ENCODE measurements at places on chromosomes 13 and 19.

GRCh38 chr19:1277061-1277460, 1.7 kb downstream of the FAM174C start:
- DNase-seq, result no peak

GRCh38 chr13:99256709-99257108, 1.5 kb downstream of the GPR18 start:
- peak; percentile 84 for DNase-seq

GRCh38 chr13:42272115-42272803, at the start of gene AKAP11:
AKAP11 (plus strand) TSS chr13:42272152; CDS start chr13:42286349, 14,197 bp downstream.
- DNase-seq, result peak; percentile 62

DNA sequence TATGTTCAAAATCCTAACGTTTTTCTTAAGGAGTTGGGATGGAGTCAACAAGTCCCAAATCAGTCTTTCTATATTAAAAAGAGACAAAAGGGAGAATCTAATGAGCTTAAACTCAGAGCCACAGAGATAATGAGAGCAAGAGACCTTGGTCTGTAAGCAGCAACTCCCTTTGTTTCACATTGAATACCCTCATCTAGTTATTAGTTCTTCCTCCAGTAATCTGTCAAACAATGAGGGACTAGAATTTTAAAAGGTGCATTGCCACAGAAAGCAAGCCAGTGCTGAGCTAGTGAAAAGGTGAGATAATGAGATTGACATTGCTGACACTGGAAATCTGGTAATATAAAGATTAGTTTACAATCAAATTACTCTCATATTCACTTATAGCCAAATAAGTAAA, 718.6 kb downstream of the DACH1 start:
- no peak for DNase-seq

DNA sequence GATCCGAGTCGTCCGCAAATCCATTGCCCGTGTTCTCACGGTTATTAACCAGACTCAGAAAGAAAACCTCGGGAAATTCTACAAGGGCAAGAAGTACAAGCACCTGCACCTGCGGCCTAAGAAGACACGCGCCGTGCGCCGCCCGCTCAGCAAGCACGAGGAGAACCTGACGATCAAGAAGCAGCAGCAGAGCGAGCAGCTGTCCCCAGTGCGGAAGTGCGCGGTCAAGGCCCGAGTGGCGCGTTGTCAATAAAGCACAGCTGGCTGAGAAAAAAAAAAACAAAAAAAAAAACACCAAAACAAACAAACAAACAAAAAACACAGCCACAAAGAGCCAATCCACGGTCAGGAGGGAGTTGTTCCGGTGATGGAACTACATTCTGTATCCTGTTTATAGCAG, 4.7 kb upstream of the GNA15 start:
- DNase-seq, result no peak

GRCh38 chr19:843180-843835, 2.5 kb downstream of the PRTN3 start:
- DNase-seq, result no peak

GRCh38 chr19:3604227-3604986, 2.3 kb downstream of the TBXA2R start:
- no peak for DNase-seq

DNA sequence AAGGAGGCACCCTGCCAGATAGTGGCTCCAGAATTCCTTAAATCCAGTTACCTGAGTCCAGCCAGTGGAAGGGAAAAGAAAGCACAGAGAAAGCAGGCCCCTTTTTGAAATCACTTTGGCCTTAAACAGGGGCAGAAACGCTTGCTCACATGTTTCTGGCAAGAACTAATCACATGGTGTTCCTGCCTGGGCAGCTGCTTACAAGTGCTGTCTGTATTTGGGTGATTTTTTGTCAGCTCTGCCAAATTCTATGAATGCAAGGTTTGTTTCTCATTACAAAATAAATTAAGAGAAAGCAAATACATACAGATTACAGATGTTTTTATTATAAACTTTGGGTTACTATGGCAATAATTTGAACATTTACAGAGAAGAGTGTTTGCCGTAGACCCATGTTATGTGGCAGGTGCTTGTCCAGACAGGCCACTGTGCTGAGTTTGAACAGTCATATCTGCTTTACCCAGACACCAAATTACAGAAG, 1237.8 kb downstream of the SLITRK5 start:
- DNase-seq, result no peak

- DNase-seq, result no peak
Measured at GRCh38 chr13:74256969-74257368, 122.8 kb upstream of the KLF12 start.

GRCh38 chr13:50208826-50209335, 193.6 kb downstream of the KCNRG start:
- peak; percentile 95 for DNase-seq

DNA sequence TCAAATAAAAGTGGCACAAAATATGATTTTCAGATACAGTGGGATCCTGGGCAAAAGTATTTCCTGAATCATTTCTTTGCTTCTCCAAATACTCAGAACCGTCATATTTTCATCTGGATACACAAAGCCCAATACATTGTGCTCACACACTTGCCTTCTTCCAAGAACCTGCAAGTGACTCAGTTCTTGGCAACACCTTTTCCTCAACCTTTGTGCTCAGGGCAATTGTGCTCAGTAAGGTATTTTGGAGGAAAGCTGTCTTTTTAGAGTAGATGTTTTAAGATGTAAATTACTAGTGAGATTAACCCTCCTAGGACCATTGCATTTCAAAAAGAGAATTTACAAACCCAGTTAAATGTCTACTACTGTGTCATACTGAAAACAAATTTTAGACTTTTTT, 233.5 kb downstream of the EFNB2 start:
- DNase-seq, result no peak

- no peak for DNase-seq
Measured at GRCh38 chr19:648904-649801, 9.5 kb downstream of the FGF22 start.

- DNase-seq, result peak; percentile 25
Measured at GRCh38 chr19:3698974-3699740, 1.1 kb downstream of the PIP5K1C start.

GRCh38 chr13:44197791-44198770, 175.5 kb upstream of the SERP2 start:
- no peak for DNase-seq

- DNase-seq, result no peak
Measured at GRCh38 chr13:60933638-60934037, 482.0 kb downstream of the PCDH20 start.

DNA sequence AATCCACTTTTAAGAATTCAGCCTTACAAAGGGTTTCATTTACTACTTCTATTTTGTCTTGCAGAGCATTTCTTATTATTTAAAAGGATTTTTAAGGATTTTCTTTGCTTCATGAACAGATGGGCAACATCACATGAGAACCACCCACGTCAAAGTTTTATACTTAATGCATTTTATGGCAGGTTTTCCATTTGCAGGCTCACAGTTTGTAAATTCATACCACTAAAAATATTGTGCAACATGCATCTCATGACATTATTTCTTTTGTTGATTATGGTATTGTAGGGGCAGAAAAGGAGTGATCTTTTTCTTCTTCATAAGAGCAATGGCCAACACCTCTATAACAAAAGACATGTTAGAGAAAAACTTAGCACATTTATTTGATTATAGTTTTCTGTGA, 554.0 kb upstream of the SPRY2 start:
- DNase-seq, result no peak

- peak; percentile 64 for DNase-seq
Measured at GRCh38 chr13:83845106-83845505, 37.2 kb downstream of the SLITRK1 start.

DNA sequence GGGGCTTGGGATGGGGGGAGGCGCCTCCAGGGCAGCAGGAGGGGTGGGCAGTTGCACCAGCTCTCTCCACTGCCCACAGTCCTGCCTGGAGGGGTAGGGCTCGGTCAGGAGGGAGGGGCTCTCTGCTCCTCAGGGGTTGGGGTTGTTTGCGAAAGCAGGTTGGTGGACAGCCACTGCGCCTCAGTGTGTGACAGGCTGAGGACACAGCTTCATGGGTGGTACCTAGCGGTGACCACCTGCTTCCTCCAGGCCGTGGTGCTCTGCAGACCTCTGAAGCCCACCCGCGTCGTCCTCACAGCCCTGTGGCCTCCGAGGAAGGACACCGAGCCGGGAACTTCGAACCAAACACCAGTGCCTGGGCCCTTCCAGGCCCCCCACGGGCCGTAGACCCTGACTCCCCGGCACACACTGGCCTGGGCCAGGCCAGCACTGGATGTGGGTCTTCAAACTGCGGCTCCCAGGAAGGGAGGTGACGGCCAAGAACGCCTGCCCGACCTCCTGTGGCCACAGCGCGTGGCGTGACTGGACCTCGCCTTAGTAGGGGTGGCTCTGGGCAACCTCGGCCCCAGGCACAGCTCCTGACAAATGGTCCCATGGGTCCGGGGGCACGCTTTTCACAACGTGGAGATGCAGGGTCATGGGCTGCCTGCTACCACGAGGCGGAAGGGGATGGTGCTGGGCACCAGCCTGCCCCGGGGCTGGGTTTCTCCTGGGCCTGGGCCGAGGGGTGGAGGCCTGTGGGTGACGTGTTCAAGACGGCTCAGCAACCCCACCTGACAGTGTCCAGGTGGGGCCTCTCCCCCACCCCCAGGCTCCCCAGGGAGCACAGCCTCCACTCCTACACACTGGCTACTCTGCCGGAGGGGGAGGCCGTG, 173.2 kb downstream of the KDM4B start:
- DNase-seq, result no peak

DNA sequence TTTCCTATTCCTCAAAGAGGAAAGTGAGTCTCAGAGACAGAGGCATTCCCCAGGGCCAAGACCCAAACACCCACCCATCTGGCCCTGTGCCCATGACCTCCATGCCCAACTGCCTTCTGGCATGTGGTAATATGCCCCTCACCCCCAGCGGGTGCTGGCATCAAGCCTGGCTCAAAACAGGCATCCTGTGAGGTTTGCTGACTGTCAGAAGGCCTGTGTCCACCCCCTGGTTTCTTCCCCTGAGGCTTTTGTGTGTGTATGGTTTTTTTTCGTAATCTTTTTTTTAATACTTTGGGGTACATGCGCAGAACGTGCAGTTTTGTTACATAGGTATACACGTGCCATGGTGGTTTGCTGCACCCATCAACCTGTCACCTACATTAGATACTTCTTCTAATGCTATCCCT, 7.6 kb upstream of the KANK2 start:
- DNase-seq, result no peak

GRCh38 chr13:22846551-22846950, 334.2 kb upstream of the SGCG start:
- no peak for DNase-seq

DNA sequence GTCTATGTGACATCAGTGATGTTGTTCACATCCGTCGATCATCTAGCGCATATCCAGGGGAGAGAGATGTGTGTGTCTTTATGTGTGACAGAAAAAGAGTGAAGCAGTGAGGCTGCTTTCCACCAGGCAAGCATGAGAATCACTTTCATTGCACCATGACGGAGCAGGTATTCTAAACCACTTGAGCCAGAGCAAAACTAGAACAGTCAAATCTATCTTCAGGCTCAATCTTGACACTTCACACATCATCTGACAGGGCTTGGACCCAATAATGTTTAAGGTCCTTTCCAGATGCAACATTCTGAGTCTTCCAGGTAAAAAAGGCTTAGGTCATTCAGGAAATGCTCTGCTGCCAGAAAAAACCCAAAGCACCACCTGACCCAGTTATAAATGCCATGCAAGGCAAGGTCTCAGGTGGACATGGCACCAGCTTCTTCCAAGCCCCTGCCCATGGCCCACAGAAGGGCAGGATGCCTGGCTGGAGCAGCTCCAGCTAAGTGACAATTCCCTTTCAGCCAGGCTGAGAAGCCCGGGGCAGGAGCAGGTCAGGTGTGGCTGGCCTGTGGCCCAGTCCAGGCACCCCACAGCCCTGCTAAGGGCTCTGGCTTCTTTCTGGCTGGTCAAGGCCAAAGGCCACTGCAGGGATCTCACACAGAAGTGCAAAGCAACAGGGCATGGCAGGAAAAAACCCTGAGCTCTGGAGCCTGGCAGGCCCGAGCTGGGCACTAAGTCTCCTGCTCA, 5.0 kb downstream of the ELAVL1 start:
- DNase-seq, result no peak

DNA sequence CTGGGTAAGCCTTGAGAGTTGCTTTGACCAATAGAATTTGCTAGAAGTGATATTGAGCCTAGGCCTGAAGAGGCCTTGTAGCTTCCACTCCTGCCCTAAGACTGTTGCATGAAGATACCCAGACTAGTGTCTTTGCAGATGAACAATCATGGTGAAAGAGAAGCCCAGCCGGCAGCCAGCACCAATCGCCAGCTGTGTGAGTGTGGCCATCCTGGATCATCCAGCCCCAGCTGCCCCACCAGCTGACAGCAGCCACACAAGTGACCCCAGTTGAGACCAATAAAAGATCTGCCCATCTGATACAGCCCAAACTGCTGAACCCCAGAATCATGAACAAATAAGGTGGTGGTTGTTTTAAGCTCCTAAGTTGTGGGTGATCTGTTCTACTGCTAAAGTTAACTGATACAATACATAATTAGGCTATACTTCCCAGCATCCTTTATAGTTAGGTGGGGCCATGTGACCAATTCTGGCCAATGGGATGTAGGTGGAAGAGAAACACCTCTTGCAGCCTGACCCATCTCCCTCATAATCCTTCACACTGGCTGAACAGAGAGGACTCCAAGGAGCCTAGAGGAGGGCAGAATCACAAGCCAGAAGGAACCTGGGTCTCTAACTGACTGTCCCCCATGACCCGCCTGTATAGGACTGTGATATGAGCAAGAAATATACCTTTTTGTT, 9.4 kb upstream of the ZNF428 start:
- no peak for DNase-seq

DNA sequence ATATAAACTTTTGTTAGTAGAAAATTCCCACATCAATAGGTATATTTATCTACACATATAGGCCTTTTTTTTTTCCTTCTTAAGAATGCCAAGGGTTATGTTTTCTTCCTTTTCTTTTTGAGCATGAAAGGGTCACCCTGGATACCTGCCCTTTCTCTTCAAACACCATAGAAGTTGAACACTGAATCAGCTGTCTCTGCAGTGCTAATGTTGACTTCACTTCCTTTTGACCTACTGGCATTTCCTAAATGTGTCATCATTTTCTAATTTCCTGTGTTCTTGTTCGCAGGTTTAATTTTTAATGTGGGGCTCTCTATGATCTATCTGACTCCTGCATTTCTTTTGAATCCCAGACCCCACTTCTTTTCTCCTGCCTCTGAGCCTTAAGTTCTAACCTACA, 532.0 kb downstream of the GPC6 start:
- no peak for DNase-seq
